Esophagus squamous epithelium (tissue), 5 donors: ENCODE measurements at places on chromosomes 4 and X.

- no peak for DNase-seq
Observed at GRCh38 chr4:108044951-108045686, 55.4 kb downstream of the HADH start.

GRCh38 chr4:81870275-81870674 is 398.6 kb upstream of the RASGEF1B start:
- DNase-seq, result no peak

DNA sequence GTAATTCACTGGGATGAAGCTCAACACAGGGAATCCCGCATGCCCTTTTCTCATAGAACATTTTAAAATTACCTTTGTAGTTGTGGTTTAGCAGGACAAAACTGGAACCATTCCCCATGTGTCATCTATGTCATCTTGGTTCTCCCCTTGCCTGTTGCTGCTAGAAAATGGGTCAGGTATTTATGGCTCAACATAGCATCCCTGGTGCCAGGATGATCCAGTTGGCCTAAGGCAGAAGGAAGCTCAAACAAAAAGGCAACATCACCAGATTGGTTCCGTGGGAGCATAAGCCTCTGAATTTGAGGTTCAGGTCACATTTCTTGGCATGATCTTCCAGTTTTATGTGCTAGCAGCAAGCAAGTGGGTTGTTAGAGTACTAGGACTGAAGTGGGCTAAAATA is 552.6 kb upstream of the BOD1L1 start:
- no peak for DNase-seq

GRCh38 chr4:89847571-89848325 is 10.8 kb upstream of the SNCA start:
- no peak for DNase-seq

DNA sequence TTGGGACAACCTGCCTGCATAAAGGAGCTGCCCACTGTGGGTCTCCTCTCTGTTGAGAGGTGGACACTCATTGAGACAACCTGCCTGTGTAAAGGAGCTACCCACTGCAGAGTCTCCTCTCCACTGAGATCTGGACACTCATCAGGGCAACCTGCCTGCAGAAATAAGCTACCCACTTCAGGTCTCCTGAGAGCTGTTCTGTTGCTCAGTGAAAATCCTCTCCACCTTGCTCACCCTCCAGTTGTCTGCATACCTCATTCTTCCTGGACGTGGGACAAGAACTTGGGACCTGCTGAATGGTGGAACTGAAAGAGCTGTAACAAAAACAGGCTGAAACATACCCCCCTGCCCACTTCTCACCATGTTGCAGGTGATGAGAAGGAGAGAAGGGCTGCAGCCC is 59.9 kb upstream of the CDKN2AIP start:
- DNase-seq, result no peak

GRCh38 chr4:85298037-85298436 is 176.9 kb upstream of the ARHGAP24 start:
- no peak for DNase-seq

DNA sequence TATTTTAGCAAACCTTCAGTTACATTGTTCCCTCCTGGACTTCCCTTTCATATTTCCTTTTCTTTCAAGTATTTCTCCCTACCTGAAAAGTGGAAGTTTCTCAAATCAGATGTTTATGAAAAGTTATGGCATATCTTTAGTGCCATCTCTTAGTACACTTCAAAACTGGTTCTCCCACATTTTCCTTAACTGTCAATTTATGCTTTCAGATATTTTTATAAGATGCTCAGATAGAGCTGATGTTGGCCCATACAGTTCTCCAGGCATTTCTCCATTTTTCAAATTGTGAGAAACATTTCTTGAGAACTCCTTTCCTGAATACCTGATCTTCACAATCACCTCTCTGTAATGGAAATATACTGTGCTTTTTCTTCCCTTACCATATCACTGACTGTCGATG is 32.5 kb upstream of the AP1AR start:
- DNase-seq, result no peak

DNA sequence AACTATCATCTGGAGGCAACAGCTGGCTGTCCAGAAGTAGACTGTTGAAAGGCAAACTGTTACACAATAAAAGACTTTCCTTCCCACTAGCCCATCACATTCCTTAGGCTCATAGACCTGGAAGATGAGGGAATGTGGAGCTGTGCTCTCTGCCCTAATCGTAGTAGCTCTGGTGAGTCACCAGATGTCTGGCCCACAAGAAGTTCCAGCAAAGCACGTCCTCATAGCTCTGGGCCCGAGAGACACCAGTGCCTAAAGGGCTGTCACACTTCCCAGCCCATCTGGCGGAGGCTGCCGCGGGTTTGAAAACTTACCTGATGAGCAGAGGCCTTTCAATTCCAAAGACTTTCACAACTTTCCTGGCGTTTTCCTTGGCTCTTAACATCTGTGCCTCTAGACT is 81.7 kb upstream of the STOX2 start:
- DNase-seq, result no peak

GRCh38 chr4:153939570-153939969 is 150.7 kb upstream of the SFRP2 start:
- no peak for DNase-seq
